DMS153 (cell line): ENCODE measurements at places on chromosomes 5 and 9.

- DNase-seq = no peak
Observed at GRCh38 chr5:914612-915011, 21.9 kb downstream of the TRIP13 start.

- DNase-seq = no peak
Observed at GRCh38 chr5:134028496-134028895, 23.7 kb upstream of the VDAC1 start.

DNA sequence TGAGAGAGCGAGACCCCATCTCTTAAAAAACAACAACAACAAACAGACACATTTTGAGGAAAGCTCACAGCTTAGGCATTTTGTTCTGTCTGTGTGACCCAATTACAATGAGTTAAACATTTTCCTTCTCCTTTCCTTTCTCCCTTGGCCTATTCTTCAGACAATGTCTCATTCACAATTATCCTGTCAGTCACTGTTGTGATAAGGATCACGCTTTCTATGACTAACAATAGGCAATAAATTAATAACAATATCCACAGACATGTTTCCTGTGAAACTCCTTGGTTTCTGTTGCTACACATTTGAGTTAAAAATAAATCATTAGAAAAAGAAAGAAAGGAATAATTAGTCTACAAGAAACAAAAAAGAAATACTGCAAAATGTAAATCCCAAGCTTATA, 19.8 kb upstream of the CARTPT start:
- DNase-seq = no peak

DNA sequence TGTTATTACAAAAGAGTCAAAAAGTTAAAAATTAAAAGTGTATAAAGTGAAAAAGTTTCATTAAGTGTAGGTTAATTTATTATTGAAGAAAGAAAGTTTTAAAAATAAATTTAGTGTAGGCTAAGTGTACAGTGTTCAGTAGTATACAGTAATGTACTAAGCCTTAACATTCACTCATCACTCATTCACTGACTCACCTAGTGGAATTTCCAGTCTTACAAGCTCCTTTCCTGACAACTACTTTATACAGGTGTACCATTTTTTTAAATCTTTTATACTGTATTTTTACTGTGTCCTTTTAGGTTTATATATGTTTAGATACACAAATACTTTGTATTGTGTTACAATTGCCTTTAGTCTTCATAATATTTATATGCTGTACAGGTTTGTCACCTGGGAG, 530.2 kb upstream of the FAM174A start:
- DNase-seq = no peak

- DNase-seq = no peak
Observed at GRCh38 chr5:143231973-143232812, 171.3 kb downstream of the NR3C1 start.

DNA sequence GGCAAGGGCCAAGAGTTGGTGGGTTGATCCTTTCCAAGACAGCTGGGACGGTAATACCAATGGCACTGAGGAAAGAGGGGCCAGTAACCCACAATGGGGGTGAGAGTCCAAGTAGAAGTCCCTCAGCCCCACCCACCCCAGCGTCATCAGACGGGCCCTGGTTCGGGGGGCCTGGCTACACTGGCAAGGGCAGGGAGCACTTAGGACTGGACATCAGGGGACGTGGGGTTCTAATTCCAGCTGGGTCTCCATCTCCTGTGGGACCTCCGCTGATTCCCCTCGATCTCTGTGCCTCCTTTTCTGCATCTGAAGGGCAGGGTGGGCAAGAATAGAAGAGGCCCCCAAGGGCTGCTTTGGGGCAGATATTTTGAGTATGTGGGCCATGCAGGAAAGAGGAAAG, 53.5 kb upstream of the FCN1 start:
- no peak for DNase-seq
